ENCODE measurements at places on chromosomes 7 and 10. TPM values are rescaled to one million over a fixed set of nuclear protein-coding genes. Genes with fewer than 3 reads are reported as not detected.

The PON1 gene
- not detected for total RNA-seq

The CTBP2 gene
- 57.7 TPM for total RNA-seq

The CYP3A4 gene
- total RNA-seq, result not detected

GRCh38 chr7:50472427-50472826, 22.3 kb upstream of the FIGNL1 start:
- no peak for DNase-seq

DNA sequence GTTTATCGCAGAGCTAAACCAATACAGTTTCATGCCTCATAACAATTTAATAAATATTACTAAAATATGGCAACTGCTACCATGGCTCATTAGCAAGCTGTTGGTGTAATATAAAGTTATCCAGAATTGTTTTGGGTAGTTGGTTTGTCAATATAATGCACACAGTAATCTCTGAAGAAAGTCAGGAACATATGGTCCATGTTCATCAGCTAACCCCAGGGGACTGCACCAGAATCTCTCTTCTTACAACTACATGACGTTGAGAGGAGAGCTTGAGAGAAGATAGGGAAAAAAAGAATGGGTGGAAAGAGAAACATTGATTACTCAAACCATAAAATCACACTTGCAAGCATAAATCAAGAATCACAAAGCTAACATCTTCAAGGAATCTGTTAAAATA, 333.7 kb downstream of the NRG3 start:
- DNase-seq, result no peak

DNA sequence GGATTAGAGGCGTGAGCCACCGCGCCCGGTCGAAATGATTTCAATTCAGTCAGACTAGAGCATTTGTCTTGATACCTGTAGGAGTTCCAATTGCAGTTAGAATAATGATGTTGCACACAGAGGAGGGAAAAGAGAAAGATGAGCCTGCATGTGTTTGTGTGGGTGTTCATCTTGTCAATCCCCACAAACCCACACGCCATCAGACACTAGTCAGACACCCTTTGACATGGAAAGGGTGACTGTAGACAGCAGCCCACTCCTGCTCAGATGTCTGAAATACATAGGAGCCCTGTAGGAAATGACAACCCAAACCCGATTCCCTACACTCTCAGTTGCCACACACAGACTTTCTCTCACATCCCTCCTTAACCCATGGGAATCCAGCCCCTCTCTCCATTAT, 92.0 kb downstream of the ABLIM1 start:
- DNase-seq, result no peak

- DNase-seq, result no peak
Measured at GRCh38 chr7:140212100-140212881, 35.5 kb upstream of the KDM7A start.

- no peak for DNase-seq
Measured at GRCh38 chr10:15898046-15898445, 37.7 kb upstream of the MINDY3 start.

GRCh38 chr7:2700141-2700850, 12.3 kb downstream of the AMZ1 start:
- DNase-seq, result no peak

DNA sequence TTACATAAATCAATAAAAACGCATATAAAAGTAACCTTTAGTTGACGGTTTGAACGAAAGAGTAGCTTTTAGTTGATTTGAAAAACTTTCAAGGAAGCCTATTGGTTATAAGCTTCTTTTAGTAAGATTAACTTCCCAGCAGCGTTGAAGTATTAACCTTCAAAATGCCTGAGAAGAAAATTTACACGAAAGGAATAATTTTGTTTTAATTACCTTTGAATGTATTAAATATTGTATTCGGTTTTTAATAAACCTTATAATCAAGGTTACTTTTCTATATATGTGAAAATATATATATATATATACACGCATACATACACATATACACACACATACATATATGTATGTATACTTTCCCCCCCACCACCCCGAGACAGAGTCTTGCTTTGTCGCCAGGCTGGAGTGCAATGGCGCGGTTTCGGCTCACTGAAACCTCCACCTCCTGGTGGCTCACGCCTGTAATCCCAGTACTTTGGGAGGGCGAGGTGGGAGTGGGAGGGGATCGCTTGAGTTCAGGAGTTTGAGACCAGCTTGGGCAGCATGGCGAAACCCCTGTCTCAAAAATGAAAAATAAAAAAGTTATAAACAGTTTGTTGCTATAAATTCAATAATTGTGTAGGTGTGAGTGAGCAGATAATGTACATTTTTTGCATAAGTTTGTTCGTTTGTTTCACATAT, 57.6 kb upstream of the EZH2 start:
- DNase-seq, result no peak

DNA sequence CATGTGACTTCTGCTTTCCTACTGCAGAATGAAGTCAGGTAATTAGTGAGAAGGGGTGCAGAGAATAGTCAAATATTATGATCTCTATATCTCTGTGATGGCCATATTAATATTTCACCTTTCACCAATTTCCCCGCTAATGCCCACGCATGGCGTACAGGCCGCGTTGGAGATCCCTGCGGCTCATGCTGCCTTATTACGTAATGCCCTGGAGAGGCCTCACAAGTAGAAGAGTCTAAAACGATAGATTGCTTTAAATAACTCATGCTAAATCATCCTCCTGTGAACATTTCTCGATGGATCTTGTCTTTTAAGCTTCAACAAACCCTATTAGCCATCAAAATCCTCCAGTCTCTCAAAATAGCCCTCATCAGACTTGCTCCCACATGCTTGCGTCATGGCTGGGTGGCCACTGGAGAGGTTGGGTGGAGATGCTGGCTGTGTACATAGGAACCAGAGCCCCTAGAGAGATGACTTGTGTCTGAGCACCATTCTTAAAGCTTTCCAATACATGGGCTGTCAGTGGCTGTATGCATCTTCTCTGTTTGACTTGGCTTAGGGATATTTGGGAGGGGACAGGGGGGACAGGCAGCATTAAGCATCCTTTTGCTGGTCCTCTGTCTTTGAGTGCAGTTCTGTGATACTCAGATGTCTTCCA, 79.5 kb upstream of the INSYN2A start:
- DNase-seq, result no peak

- DNase-seq, result no peak
Measured at GRCh38 chr10:58993480-58994221, 182.8 kb upstream of the PHYHIPL start.

GRCh38 chr7:129804111-129804889, 148.5 kb downstream of the UBE2H start:
- DNase-seq, result no peak

- no peak for DNase-seq
Measured at GRCh38 chr10:72171175-72171630, 44.6 kb upstream of the ANAPC16 start.

DNA sequence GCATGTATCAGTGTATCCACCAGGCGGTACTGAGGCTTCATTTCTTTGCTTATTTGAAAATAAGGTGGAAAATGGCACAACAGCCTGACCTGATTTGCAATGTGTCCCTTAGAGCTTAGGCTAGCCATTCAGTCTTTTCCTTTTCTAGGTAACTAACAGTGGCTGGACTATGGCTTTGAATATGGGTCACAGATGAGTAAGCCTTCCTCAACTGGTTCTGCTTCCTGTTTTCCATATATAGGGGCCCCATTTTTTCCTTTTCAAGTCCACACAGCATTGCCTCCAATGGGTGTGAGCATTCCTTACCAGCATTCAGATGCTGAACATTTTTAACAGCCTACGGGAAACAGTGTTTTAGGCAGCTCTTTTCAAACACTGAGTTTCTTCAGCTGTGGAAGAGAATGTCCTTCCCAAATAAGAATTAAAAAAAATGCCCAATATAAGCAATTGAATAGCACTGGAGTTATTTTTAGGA, 3.9 kb upstream of the ITGB1 start:
- no peak for DNase-seq

- DNase-seq, result no peak
Measured at GRCh38 chr10:8040651-8041050, 13.8 kb upstream of the GATA3 start.

GRCh38 chr10:28266449-28267224, 36.2 kb downstream of the MPP7 start:
- peak; percentile 24 for DNase-seq
